CD8-positive, alpha-beta T cell (primary cell): ENCODE measurements at places on chromosomes 11 and 22.

- no peak for DNase-seq
Observed at GRCh38 chr11:126518071-126518971, 162.8 kb downstream of the ST3GAL4 start.

GRCh38 chr11:102985850-102986249 lies 30.3 kb upstream of the MMP13 start:
- DNase-seq, result no peak

DNA sequence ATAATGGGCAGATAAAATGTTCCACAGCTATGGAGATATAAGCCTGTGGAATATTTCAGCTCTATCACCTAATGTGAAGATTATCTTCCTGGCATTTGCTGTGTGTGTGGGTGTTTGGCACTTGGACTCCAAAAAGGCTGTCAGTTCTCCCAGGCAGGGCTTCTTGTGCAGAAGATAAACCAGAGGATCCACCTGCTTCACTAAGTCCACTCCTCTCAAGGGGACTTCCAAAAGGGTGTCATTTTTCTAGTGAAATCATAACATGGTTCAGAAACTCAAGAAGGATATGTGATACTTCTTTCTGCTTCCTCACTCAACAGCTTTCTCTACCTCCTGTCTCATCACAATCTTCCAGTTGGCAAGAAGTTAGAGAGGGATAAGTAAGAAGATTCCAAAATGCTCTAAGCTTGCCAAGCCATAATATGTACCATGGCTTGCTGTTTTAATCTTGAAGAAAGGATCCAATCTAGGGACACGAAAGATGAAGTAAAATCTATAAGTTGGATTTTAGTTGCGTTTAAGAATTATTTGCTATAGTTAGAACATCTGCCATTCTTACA lies 206.2 kb upstream of the MTMR2 start:
- DNase-seq, result no peak

GRCh38 chr11:64226507-64227051 lies 505 bp downstream of the NUDT22 start:
- peak; percentile 61 for DNase-seq

- no peak for DNase-seq
Observed at GRCh38 chr22:37369483-37369882, 57.8 kb downstream of the ELFN2 start.

GRCh38 chr11:47101406-47101805 lies 75.3 kb downstream of the ARFGAP2 start:
- DNase-seq, result no peak

DNA sequence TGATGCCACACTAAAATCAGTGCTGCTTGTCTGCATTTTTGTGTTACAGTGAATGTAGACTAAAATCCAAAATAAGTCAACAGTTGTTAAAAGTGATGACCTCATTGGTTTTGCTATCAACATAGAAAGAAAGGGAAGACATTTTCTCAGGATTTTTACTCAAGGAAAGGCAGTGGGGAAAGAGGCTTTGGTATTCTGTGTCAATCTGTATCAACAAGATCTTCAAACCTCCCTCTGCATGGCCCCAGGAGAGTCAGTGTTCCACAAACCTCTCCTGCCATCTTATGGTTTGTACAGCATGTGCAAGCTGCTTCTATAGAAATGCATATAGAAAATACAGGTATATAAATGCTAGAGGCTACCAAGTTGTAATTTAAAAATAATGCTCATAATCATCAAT lies 13.8 kb upstream of the OR51M1 start:
- no peak for DNase-seq

DNA sequence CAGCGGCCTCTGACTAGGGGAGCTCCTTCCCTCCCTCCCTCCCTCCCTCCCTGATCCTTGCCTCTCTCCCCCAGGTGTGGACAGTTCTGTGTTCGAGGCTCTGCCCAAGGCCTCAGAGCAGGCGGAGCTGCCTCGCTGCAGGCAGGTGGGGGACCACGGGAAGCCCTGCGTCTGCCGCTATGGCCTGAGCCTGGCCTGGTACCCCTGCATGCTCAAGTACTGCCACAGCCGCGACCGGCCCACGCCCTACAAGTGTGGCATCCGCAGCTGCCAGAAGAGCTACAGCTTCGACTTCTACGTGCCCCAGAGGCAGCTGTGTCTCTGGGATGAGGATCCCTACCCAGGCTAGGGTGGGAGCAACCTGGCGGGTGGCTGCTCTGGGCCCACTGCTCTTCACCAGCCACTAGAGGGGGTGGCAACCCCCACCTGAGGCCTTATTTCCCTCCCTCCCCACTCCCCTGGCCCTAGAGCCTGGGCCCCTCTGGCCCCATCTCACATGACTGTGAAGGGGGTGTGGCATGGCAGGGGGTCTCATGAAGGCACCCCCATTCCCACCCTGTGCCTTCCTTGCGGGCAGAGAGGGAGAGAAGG lies 11.1 kb upstream of the POU2F3 start:
- DNase-seq, result no peak

DNA sequence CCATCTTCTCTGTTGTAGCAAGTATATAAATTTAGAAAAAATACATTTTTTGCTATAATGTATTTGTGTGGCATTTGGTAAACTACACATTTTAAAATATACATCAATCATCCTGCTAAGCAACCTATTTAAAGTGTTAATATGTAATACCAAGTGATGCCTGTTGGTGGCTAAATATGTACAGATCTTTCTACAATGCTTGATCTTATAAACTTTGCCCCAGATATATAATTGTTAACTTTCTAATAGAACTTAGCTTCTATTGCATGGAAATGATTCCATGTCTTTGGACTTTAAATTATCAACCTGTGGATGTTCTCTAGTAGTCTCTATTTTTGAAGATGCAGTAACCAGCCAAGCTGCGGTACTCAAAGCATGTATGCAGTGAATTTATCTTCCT lies 1260.4 kb upstream of the RAG2 start:
- no peak for DNase-seq
